ENCODE measurements at places on chromosomes 7 and 10.

DNA sequence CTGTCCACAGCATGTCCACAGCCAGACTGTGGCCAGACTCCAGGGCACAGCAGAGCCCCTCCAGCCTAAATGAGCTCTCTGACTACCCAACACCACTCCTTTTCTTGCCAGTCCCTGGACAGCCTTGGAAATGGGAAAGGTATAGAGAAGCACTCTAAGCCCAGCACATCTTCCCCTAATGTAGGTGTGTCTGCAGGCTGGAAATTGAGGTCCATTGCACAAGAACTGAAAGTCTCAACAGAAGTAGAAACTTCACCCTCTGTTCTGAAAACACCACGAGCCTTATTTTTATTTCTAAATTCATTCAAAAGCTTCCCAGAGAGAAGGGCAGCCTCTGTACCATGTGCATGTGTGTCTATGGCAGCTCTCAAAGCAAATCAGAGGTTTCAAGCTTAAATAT lies 3.7 kb upstream of the KCNMA1 start:
- no peak for DNase-seq

- DNase-seq = no peak
These were observed 43.9 kb upstream of the GPR158 start for GRCh38 chr10:25130906-25131305.

- peak; percentile 45 for DNase-seq
These were observed 55.2 kb downstream of the ELFN1 start for GRCh38 chr7:1725199-1725690.

DNA sequence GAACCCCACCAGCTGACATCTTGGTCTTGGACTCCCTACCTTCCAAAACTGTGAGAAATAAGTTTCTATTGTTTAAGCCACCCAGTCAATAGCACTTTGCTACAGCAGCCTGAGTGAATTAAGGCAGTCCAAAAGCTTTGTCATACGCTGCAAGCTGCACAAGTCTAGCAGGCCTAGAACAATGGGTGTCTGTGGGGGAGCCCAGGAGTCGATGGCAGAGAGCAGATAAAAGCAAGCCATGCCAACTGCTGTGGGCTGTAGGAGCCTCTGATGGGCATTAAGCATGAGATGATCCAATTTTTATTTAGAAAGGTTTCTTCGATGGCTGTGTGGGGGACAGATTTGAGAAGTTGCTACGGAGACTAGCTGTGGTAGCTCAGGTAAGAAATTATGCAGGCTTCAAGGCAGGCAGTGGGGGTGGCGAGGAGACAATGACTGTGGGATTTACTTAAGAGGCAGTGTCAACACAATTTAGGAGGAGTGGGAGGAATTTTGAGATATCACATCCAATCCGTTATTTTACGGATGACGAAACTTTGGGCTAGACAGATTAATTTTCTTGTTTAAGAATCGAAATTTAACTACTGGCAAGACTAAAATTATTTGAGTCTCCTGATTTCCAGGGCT lies 110.4 kb downstream of the NRCAM start:
- DNase-seq = no peak

- no peak for DNase-seq
These were observed 97.7 kb upstream of the FEZF1 start for GRCh38 chr7:122402235-122402634.

DNA sequence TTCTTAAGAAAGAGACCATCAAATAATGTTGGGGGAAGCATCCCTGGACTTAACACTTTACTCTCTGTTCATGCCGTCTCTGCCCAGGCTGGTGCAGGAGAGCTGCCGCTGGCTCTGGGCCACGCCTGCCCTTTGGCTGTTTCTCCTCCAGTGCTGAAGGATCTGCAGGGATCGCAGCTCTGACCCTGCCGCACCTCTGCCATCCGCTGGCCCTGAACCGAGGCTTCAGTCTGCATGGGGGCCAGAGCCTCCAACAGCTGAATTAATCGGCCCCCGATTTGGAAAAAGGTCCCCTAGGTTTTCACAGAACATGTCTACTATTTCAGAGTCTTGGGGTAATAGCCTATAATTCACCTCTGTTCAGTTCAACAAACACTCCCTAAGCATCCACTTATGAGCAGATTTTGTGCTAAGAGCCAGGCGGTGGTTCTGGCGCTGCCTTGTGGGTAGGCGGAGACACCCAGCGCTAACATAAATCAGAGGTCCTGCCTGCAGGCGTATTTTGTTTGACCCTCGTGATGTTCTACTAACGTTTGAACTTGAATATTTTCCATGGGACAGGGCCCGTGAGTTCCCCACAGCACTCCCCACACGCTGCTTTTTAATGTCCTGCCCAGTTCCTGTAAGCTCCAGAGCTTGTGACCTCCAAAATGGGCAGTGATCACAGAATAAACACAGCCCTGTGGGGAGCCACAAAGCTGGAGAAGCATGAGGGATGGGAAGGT lies 99.0 kb downstream of the DYNC2I1 start:
- no peak for DNase-seq

GRCh38 chr10:43262902-43263466 lies 3.9 kb downstream of the RASGEF1A start:
- no peak for DNase-seq

GRCh38 chr7:54663186-54663585 lies 95.8 kb downstream of the SEC61G start:
- DNase-seq = no peak

GRCh38 chr7:87148332-87148955 lies 3.8 kb upstream of the DMTF1 start:
- DNase-seq = peak; percentile 21

- no peak for DNase-seq
These were observed 281.7 kb downstream of the SORCS3 start for GRCh38 chr10:104922810-104923209.

GRCh38 chr10:125146791-125147579 lies 13.4 kb downstream of the CTBP2 start:
- DNase-seq = no peak

GRCh38 chr7:44471850-44472249 lies 18.6 kb downstream of the NUDCD3 start:
- DNase-seq = no peak

DNA sequence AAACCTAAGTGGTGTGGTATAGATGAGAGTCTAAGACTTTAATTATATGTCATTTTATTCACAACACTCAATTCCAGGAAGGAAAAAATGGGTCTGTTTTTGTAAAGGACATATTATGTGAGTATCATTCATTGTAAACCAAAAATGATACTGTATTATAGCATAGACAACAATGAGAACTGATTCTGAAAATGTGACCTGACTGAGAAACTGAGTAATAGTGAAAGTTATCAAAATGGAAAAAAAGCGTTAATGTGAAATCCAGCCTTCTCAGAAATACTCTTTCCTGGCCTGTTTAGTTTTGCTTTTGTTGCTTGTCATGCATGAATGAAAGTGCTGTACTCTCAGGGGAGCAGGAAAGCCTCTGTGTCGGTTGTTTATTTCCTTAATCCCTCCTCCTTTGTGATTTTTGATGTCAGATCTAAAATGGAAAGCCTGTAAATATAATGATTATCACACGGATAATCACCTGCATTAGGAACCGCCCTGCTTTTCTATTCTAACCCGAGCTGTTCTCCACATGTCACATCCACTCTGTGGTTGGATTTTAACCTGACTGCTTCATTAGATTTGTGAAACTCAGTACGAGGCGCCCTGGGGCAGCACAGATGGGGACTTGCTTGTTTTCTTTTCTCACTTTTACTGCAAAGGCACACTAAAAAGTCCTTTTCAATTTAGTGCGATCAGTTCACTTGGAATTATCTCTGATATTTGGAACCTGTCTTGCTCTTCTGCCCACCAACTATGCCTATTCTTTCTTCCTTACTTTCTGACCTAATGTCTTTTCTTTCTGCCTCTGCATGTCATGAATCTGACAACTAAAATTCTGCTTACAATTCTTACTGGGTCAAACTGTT lies 240.9 kb upstream of the KAT6B start:
- peak; percentile 67 for DNase-seq

DNA sequence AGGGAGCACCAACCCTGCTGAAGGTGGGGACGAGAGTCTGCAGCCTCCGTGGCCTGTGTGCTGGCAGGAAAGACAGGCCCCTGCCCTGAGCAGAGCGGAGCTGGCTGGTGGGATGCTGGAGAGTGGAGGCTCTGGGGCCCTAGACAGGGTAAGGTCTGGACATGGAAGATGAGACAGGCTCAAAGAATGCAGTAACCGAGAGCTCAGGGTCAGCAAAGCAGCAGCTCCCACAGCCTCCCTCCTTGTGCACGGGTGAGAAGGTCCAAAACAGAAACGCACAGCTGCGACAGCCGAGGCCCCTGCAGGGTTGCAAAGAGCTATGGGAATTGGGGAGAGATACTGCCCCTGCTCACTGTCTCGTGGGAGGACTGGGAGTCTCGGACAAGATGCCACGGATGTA lies 80.5 kb downstream of the TNS3 start:
- DNase-seq = no peak

DNA sequence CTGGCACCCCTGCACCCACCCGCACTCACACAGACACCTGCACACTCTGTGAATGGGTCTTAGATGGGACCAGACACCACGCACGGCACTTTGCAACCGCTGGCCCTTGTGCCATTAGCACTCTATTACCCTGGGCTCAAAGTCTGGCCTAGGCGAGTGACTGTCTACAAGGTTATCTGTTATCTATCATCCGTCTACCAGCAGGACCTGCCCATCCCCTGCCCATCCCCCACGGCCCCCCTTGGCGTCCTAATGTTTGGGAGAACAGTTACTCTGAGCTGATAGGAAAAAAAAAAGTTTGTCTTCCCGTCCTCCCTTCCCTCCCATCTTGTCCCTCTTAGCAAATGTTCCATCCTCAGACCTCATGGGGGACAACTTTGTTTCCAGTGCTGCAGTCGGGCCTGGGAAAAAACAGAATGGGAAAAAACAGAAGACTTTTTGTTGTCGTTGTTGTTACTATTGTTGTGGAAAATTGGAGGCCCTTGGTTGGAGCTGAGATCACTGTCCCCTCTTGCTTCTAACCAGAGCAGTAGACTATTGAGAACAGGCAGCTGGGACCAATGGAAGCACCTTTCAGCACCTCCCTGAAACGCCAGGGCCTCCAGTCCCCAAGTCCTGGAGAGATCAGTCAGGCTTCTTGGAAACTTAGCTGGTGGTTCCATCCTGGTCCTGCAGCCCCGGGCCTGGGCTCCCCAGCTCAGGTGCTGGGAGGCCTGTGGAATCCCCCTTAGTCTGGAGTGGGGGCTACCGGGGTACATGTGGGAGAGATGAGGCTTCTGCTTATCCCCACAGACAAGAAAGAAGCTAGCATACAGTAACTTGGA lies 12.2 kb downstream of the UNCX start:
- DNase-seq = no peak

DNA sequence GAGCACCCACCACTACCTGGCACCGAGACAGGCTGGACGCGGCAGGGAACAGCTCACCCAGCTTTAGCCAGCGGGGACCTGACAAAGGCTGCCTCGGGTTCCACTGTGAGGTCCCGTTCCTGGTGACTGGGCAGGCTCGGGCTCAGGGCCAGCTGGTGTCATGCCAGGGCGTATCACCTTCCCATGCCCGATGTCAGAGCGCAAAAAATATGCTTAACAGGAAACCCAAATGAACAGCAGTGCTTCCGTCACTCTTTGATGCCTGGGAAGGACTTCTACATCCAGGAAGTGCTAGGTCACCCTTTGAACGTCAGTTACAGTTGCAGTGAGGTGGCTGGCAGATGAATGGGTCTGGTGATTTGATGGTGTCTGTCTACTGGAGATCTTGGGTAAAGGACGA lies 106.0 kb downstream of the ADARB2 start:
- no peak for DNase-seq

- no peak for DNase-seq
These were observed 215.5 kb downstream of the GLRX3 start for GRCh38 chr10:130351466-130352290.

DNA sequence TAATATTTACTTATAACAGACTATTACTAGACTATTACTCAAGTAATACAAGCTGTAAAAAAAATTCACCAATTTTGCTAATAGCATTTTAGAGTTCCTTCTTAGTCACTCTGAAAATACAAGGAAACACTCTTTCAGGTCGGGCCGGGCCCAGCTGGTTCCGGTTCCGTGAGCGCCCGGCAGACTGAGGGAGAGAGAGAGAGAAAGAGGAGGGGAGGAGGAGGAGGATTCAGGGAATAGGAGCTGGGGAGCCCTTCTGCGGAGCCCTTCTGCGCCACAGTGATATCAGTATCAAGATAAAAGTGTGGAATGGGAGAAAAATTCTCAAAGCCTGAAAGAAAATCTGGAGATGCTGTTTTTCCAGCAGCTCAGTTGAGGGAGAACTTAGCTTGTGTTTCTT lies 30.5 kb upstream of the BHLHA15 start:
- DNase-seq = no peak

GRCh38 chr7:105044449-105045070 lies 30.6 kb downstream of the KMT2E start:
- DNase-seq = no peak

GRCh38 chr10:123287594-123288247 lies 133.5 kb downstream of the BUB3 start:
- peak; percentile 77 for DNase-seq

GRCh38 chr10:110804376-110804775 lies 67.4 kb upstream of the PDCD4 start:
- DNase-seq = no peak

- no peak for DNase-seq
These were observed 6.7 kb upstream of the CREB5 start for GRCh38 chr7:28405662-28406061.

DNA sequence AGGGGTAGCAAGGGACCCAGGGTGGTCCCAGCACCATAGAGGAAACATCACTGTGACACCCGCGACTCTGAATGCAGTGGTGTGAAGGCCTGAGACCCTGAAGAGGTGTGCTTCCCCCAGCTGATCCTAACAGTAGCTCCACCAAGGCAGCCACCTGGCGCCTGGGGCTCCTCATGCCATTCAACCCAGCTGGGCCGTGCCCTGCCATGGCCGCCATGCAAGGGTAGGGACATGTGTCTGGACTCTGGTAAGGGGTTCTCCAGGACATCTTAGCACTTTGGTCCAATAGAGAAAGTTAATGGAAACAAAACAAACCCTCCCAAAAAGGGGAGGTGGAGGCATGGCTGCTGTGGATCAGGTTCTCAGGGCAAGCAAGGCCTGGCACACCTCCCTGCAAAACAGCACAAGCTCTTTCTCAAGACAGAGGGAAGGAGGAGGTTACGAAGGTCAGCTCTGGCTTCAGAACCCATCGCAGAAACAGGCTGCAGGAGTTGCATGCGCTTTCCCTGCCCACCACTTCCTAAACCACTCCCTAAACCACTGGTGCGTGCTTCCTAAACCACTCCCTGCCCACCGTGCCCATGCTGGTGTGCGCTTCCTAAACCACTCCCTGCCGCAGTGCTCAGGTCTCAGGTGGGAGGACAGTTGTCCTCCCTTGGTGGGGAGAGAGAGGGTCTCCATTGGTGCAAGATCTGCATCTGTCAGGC lies 108.7 kb downstream of the LARP4B start:
- DNase-seq = no peak

Measured in SK-N-DZ (cell line).